ENCODE measurements at places on chromosomes 1 and 21. TPM values are rescaled to one million over a fixed set of nuclear protein-coding genes. Genes with fewer than 3 reads are reported as not detected.

DNA sequence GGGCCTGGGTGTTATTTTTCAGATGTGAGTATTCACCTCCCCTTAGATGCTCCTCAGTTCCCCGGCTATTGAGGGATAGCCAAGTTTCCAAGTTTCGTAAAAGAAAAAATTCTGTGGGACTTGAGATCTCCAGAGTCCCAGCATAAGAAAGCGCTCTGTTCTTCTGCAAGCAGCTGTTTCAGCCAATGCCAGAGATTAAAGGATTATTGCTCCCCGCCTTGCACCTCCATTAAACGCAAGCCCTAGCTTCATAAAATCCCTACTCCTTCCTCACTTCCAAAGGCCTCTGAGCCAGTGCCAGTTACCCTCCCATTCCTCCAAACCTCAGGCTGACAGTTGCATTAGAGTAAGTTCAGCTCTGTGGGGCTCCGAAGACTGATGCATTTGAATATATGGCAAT lies 56.4 kb downstream of the CHIA start:
- DNase-seq = no peak

Gene CEP350
- 7.4 TPM for polyA plus RNA-seq

Gene SFN
- polyA plus RNA-seq = 0.09 TPM

DNA sequence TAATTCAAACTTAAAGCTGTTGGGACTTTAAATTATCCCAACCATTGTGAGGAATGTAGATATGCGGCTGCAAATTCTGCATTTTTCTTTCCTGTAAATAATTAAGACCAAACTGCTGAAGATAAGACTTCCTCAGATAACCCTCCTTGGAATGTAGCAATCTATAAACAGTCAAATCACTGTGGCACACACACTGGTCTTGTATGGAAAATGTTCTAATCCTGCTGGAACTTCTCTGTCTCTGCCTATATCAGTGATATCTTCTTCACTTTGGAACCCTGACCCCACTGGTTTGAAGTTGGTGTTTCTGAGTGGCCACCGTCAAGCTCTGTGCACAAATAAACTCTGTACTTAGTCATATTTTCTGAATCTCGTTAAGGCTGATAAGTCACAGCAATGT lies 32.9 kb downstream of the HSF2BP start:
- no peak for DNase-seq

Gene GPR3
- 3.3 TPM for polyA plus RNA-seq

Gene ARMH1
- polyA plus RNA-seq = 253 TPM

DNA sequence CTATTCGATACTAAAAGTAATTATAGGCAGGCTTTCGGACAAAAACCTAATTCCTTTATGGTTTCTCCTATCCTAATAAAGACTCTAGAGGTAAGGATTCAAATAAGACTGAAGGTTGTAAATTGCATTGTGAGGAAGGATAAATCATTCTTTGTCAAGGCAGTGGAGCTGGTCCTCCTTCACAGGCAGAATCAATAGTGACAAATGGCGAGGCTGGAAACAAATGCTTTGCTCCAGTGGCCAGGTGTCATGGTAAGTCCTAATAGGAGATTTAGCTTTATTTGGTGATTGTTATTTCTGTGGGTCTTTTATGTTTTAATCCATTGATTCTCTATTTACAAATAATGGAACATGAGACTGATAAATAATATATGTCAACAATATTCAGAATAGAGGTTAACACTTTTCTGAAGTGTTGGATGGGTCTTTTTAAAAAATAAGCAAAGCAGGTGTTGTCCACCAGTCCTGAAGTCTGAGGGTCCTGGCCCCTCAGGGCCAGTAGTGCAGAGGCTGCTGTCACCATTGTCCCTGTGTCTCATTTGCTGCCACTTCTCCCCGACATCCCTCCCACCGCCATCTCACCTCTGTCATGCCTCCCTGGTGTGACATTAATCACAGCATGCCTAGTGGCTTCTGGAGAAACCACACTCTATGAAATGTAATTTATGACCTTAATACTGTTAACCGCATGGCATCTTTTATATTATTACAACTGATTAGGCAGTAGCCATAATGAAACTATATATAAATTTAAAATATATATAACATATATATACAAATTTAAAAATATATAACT lies 120.9 kb upstream of the MAGI3 start:
- no peak for DNase-seq

DNA sequence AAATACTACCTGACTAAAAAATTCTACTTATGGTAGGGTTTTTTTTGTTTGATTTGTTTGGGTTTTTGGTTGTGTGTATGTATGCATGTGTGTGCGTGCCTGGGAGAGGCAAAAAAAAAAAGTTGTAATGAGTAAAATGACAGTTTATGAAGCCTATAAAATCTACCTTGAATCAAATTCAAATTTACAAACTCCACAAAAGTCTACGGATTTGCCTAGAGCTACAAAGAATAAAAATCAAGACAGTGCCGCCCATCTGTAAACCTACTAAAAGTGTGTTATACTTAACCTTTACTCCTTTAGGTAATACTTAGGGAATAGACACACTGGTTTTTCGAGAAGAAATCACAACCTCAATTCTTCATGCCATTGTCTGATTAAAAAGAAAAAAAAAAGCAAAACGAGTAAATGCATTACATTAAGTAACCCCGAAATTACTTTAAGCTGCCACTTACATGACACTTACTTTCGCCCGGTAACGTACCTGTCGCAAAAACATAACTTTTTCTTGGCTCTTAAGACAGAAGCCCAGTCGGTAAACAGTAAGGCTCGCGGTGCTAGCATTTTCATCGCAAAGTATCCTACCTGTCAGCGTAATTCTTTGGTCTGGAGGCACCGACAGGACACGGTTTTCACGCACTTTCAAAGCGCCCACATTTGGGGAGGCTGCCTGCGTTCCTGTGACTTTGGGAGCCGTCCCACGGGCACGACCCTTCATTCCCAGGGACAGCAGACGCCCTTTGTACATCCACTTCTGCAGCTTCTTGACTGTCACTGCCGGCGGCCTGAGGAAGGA lies 951 bp downstream of the SYDE2 start:
- DNase-seq = peak; percentile 61

- no peak for DNase-seq
Observed at GRCh38 chr1:91732291-91733107, 153.5 kb downstream of the TGFBR3 start.

DNA sequence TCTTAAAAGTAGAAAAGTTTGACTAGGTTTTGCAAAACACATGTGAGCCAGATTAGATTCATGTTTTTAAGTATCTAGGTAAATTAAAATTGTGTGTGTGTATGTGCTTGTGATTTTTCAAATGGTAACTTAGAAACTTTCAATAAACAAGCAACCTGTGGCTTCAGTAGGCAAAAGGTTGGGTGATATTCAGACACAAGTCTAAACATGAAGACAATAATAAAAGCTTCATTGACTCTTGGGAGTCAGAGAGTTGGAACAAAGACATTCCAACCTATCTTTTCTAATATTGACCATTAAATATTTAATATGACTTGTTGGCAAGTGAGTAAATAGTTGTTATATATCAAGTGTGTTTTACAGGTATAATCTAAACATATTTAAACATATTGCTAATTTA lies 1049.6 kb upstream of the ADGRL4 start:
- no peak for DNase-seq

GRCh38 chr21:41761211-41761933 lies 5.5 kb downstream of the RIPK4 start:
- no peak for DNase-seq

Gene DRAXIN
- polyA plus RNA-seq = 0.26 TPM

DNA sequence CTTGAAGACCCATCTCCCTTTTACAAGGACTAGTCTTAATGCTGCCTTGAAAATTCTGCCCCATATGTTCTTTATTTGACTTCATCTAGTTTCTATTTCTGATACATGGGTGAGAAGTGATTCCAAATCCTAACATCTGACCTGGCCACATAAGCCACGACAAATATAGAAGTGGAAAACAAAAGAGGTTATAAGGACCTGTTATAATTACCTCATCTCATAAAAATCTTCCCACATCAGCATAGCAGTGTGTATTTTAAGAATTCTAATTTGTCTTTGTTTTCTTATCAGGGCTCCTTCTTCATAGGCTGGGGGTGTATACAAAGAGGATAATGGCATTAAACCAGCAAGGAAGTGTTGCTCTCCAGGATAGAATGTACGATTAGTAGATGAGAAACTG lies 1007.4 kb downstream of the TTLL7 start:
- DNase-seq = no peak

DNA sequence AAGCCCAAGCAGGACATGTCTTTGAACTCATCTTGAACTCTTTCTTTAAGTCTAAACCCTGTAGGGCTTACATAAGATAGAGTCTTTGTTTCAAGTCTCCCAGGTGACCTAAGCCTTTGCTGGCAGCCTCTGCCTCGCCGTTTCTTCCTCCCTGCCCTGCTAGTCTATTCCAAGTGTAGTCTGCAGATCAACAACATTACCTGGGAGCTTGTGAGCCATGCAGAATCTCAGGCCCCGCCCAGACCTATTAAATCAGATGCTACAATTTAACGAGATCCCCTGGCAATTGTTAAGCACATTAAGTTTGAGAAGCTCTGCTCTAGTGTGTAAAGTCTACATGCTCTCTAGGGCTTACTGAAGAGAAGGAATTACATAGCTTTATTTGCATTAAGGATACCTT lies 271.6 kb downstream of the PBX1 start:
- no peak for DNase-seq

DNA sequence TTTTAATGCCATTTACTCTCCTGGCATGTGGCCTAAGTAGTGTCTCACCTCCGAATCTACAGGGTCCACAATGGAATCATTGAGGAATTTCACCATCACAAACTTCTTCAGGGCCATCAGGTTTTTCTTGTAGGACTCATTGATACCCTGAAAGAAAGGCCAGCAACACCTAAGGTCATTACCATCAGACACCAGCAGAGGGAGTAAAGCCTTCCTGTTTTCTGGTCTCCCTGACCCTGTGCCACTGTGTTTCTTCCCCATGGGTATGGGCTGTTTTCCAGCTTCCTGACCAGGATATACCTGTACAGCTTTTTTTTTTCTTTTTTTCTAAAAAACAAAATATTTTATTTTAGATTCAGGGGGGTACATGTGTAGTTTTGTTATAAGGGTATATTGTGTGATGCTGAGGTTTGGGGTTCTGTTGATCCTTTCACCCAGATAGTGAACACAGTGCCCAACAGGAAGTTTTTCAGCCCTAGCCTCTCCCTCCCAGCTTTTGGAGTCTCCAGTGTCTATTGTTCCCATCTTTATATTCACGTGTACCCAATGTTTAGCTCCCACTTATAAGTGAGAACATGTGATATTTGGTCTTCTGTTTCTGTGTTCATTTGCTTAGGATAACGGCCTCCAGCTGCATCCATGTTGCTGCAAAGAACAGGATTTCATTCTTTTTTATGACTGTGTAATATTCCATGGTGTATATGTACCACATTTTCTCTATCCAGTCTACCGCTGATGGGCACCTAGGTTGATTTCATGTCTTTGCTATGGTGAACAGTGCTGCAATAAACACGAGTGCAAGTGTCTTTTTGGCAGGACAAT lies 18.3 kb downstream of the PPT1 start:
- DNase-seq = peak; percentile 74

GRCh38 chr21:32364387-32364786 lies 28.4 kb downstream of the URB1 start:
- DNase-seq = no peak

- peak; percentile 58 for DNase-seq
Observed at GRCh38 chr21:42120101-42120902, 49.2 kb downstream of the UMODL1 start.

GRCh38 chr1:226784081-226785049 lies 45.3 kb upstream of the ITPKB start:
- DNase-seq = no peak

Gene CFHR5
- not detected for polyA plus RNA-seq

- no peak for DNase-seq
Observed at GRCh38 chr1:94323311-94324177, 86.2 kb upstream of the ARHGAP29 start.

DNA sequence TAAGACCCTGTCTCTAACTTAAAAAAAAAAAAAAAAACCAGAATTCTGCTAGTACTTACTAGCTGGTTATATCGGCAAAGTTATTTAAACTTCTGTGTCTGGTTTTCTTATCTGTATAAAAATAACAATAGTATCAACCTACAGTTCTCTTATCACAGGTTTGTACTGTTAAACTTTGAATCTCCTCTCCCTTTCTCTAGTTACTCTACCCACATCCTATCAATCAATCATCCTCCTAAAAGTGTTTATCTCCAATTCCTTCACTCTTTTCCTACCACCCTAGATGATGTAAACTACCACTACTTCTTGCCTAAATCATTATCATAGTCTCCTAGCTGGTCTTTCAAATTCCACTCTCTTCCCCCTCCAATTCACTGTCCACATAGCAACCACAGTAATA lies 27.6 kb downstream of the USP33 start:
- no peak for DNase-seq

DNA sequence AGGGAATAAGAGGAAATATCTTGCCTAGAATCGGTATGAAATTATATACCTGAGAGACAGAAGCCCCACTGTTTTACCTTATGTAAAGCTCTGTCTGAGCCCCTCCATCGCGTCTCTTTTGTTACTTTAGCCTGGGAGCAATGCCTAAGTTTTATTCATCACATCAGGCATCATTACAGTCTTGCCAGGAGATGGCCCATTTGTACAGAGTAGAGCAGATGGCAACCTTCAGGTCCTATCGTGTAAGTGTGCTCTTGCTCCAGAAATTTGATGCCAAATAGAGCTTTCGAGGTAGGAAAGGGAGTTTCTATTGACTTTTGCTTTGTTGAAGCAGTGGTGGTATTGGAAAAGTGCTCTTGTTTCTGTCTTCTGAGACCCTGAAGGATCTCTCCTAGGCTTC lies 24.9 kb downstream of the CFAP126 start:
- no peak for DNase-seq

DNA sequence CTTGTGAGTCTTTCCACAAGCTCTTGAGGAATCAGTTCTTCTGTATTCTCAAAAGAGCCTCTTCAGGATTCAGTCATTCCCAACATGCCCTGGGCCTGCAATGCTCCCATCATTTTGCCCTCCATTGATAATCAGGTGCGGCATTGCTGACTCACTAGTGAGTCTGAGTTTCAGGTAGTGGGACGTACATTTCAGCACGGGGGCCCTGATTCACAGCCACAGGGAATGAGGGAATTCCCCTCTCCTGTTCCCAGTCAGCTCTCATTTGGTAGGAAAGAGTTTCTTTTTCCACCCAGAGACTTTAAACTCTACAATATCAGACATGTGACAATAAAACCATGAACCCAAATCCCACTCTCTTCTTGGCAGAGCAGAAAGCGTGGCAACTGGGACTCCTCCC lies 3.7 kb upstream of the IRF6 start:
- DNase-seq = no peak

Gene BARHL2
- polyA plus RNA-seq = not detected

Gene LAMC2
- not detected for polyA plus RNA-seq

GRCh38 chr1:20588634-20589225 lies at the start of gene CDA:
Gene CDA, plus strand, starts transcription at chr1:20589097. Its CDS starts 33 bp downstream, at chr1:20589130.
- DNase-seq = no peak

Gene CD53
- 1,010 TPM for polyA plus RNA-seq

- peak; percentile 75 for DNase-seq
Observed at GRCh38 chr1:201882665-201883132, 6.0 kb upstream of the SHISA4 start.

DNA sequence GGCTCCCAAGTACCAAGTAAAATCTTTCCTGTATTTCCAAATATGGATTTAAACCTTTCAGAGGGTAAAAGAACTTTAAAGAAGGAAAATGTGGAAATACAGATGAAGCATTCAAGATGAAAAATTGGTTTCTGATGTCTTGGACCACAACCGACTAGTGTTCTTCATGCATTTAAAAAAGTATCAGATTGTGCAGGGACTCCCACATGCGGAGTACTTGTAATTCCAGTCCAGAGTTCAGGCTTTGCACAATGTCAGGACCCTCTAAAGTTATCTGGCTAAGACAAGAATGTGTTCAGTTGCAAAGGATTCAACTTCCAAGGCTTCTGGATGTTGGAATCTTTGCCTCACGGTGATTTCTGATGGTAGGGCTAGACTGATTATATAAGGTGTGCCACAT lies 66.7 kb downstream of the RGL1 start:
- no peak for DNase-seq

GRCh38 chr1:175493321-175494010 lies 249.9 kb downstream of the TNR start:
- no peak for DNase-seq

Measured in B cell (primary cell).